ENCODE measurements at places on chromosomes 1 and 21.

DNA sequence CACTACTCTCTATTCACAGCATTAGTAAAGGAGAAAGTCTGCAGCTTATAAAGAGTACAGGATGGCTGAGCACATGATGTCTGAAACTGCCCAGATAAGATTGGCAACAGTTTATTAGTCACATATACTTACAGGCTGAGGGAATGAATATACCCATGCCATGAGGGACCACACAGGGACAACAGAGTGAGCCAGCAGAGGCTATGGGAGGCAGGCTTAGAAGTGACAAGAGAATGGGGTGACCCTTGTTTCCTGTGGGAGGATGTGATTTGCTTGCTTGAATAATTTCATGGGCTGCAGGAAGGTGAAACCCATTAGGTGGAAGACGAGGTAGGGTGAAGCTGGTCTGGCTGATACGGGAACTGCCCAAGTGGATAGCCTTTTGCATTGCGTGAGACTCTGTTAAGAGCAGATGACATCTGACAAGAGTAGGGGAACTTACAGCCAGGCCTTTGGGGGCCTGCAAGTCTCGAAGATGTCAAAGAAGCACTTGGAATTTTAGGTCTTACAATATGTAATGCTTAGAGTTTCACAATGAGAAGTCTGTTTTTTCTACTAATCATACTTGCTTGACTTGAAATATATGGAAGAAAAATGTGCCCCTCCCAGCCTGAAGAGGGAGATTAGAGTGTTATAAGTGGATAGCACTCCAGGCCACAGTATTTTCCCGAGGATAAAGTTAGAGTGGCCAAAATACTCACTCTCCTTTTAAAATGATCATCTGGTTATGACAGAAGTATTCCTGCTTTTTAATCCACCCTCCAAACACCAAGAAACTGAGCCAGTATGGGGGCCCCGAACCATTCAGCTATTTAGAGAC lies 34.6 kb upstream of the TNFSF4 start:
- no peak for DNase-seq

- no peak for DNase-seq
Measured at GRCh38 chr1:210072896-210073504, 135.0 kb downstream of the SYT14 start.

GRCh38 chr1:151142411-151143056 lies 3.9 kb downstream of the SEMA6C start:
- no peak for DNase-seq

DNA sequence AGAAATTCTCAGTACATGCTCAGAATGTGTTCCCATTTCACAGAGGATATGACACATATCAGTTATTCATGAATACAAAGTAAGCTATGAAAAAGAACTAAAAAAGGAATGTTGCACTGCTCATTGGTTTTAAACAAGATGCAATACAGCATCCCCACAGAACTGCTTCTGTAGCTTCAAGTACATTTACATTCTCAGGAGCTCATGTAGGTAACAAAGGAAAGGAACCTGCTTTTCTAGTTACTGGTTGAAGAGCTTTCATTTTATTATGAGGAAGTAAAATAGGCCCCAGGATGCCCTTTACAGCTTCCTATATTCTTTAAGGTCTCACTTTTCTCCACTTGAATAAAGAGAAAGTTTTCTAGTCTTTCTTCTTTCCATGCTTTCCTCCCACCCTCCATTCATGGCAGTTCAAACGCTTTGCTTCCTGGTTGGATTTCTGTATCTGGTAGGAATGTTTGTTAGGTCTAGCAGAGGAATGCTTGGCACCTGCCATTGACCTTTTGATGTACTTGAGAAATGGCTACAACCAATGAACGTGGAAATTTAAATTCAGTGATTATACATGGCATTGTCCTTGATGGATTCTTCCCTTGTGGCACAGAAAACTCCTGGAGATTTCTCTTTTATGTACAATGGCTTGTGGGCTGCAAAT lies 27.1 kb upstream of the KCNK2 start:
- DNase-seq = no peak

- DNase-seq = no peak
Measured at GRCh38 chr21:35457097-35457804, 408.1 kb upstream of the RUNX1 start.

DNA sequence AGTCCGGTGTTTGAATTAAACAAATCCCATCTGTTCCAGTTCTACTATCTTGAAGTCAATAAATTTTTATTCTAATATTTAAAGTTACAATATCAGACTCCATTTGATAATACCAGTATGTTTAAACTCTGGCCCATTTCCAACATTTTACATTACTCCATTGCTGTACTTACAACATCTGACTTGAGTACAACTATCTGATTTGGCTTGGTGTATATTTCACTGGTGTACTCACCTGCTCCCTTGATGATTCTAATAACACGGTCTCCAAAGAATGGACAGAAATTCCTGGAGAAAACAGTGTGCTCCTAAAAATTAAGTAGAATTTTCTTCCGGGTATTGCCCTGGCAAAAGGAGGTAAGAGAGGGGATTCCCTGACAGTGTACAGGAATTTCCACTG lies 680.5 kb upstream of the ADAMTS5 start:
- no peak for DNase-seq

GRCh38 chr1:12450756-12451559 lies 167.1 kb downstream of the DHRS3 start:
- DNase-seq = no peak

GRCh38 chr1:90396917-90397316 lies 320.2 kb downstream of the BARHL2 start:
- no peak for DNase-seq

DNA sequence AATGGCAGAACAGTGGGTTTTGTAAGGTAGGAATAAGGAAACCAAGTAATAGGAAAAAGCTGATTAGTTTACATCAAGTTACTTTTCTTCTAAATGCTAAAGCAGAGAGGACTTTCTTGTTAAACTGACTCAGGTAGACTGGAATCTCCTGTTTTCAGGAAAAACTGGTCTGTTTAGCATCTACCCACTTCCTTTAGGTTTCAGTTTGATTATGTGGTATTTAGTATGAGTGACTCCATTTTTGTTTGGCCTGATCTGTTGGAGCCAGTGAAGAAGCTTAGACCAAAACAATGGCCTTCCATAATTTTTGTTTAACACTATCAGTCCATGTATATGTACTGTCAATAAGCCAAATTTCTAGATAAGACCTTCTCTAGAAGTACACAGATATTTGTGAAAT lies 88.4 kb downstream of the EPB41 start:
- no peak for DNase-seq

DNA sequence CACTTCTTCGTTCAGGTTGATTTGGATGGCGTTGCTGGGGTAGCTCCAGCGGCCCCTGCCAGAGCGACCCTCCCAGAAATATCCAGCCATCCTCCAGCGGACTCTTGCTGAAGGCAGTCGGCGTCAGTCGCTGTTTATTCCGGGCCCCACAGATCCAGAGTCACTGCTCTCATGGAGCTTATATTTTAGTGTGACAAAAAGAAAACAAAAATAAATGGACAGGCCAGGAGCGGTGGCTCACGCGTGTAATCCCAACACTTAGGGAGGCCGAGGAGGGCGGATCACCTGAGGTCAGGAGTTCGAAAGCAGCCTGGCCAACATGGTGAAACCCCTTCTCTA lies 791 bp upstream of the CFAP298 start:
- no peak for DNase-seq

DNA sequence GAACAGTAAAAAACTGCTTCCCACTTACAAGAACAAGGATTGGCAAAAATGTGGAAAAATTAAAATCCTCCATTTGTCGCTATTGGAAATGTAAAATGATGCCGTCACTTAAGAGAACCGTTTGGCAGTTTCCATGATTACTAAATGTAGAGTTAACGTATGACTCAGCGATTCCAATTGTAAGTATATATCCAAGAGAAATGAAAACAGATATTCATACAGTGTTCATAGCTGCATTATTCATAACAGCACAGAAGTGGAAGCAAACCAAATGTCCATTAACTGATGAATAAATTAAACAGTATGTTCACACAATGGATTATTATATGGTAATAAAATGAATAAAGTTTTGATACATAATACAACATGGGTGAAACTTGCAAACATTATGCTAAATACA lies 971.0 kb downstream of the AMY1C start:
- no peak for DNase-seq

GRCh38 chr1:101265684-101266083 lies 28.9 kb downstream of the S1PR1 start:
- DNase-seq = no peak

DNA sequence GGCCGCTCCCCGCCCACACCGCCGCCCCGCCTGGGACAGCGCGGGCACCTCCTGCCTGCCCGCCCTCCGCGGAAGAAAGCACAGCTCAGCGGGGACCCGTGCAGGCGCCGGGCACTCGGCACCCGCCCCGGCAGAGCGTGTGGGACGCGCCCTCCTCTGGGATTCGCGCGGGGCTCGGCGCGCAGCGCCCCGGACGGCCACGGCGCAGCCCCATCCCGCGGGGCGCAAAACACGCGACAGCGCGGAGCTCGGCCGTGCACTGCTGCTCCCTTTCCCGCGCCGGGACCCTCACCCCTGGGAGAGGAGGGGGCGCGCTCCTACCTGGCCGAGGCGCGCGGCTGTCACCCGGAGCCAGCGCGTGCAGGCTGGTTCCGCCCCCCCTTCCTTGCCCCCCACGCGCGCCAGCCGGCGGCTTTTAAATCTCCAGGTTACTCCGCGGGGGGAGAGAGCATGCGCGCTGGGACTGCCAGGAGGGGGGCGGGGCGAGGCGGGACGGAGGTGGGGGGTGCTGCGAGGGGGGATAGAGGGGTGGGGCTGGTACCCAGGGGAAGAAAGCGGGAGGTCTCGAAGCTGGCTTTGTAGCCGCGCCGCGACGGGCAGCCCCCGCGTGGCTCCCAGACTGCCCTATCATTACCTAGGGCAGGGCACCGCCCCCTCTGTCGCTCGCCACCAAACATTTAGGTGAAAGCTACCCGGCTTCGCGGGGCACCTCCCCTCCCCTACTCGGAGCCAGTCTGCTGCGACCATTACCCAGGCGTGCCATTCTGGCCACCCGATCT lies at the start of gene SLC45A3:
Gene SLC45A3, minus strand, starts transcription at position 437 of the 779 bp plus-strand sequence. CDS start 15,853 bp downstream, outside the sequence.
- DNase-seq = peak; percentile 20

DNA sequence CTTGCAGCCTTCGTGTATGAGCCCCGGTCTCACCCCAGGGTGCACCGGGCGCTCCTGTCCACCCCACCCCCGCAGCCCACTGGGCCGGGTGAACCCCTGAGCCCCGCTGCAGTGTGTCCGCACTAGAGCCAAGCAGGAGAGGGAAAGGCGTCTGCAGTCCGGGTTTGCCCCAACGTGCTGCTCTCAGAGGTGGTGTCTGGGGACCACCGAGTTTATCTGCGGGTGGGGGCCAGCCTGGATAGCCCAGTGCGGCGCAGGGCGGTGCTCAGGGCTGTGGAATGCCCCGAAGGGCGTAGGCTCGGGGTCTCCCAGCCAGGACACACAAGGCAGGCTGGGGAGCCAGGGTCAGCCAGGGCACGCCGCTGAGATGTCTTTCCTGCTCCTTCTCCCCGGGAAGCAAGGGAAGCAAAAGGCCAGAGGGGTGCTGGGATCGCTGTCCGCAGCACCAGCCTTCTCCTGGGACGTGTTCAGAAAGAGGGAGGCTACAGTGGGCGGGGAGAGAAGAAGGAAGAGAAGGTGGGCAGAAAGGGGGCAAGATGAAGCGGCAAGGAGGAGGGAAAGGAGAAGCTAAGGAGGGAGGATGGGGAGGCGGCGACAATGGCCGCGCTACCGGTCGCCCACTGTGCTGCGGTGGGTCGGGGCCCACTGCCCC lies 56.6 kb downstream of the MAB21L3 start:
- DNase-seq = no peak

GRCh38 chr21:36350282-36350910 lies 30.4 kb downstream of the MORC3 start:
- no peak for DNase-seq

- no peak for DNase-seq
Measured at GRCh38 chr1:215636258-215636965, 69.3 kb downstream of the KCTD3 start.

DNA sequence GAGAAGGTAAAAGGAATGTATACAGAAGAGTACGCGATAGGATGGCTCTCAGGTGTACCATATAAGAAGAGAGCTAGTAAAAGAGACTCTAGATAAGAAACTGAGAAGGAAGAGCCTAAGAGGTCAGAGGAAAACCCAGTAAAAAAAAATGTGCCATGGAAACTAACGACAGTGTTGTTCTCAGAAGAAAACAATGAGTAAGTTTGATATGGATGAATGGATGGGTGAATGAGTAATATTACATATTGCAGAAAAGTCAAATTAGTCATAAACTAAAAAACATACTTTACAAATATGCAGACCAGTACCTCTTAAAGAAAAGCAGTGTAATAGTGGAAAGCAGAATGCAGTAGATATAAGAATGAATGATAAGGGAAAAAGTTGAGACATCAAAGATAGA lies 316.2 kb downstream of the HMCN1 start:
- no peak for DNase-seq

- no peak for DNase-seq
Measured at GRCh38 chr1:26541431-26541815, 11.9 kb downstream of the RPS6KA1 start.

- DNase-seq = no peak
Measured at GRCh38 chr1:76240316-76240715, 165.8 kb downstream of the ST6GALNAC3 start.

DNA sequence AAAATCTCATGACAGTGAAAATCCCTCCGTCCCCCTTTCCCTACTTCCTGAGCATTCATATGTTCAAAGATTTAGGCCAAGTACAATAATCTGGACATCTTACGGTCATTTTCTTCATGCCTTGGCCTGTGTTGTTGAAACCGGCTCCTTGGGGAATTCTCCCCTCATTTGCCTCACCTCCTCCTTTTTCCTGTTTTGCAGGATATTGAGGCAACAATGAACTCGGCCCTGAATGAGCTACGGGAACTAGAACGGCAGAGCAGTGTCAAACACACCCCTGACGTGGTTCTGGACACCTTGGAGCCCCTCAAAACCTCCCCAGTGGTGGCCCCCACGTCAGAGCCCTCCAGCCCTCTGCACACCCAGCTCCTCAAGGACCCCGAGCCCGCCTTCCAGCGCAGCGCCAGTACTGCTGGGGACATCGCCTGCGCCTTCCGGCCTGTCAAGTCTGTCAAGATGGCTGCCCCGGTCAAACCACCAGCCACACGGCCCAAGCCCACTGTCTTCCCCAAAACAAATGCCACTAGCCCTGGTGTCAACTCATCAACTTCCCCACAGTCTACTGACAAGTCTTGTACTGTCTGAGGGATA lies 9.3 kb upstream of the IKBKE start:
- DNase-seq = no peak

- DNase-seq = peak; percentile 49
Measured at GRCh38 chr1:39816415-39817090, 27.9 kb upstream of the BMP8B start.
